ENCODE measurements at places on chromosomes 12 and 14.

DNA sequence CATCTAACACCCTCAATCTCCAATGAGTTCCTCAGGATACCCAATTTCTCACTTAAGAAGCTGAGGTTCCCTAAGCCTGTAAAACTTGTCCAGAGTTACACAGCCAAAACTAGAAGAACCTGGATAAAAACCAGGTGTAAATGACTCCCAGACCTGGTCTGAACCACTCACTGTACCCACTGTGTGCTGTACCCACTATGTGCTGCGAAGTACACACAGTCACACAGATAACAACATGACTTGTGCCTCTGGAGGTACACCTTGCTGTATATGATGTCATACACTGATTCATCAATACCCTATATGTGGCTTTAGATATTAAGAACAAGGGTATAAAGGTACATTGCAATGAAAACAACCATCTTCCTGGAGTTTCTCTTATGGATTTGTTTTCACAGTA, 66.1 kb downstream of the PPM1H start:
- DNase-seq: no peak

GRCh38 chr12:121762269-121762668, 31.2 kb downstream of the RHOF start:
- DNase-seq: no peak

DNA sequence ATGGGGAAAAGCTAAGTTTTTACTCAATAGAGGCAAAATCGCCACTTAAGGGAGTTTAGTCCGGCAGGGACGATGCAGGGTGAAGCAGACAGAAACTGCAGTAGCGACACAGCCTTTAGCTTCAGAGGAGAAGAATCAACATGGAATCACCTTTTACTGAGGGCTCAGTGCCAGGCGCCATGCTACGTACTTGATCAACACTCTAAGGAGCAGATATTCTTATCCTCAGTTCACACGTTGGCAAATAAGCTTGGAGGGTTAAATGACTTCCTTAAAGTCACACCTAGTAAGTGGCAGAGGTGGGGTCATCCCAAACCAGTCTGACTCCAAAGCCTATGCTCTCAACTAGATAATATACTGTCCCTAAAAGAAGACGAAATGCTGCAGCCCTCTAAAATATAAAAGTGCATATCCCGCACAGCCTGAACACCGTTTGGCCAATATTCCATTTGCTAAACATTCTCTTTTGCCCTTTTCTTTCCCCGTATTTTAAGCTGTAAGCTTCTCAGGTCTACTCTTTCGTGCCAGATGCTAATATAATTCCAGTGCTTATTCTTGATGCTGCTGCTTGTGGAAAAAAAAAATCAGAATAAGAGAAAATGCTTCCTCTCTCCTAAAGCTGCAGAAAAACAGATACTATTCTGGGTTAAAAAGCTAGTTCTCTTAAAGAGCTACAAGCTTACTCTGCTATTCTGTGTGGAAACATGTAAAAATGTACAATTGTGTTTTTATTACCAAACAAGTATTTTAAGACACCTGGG, 10.9 kb downstream of the CCDC92 start:
- no peak for DNase-seq

- no peak for DNase-seq
Observed at GRCh38 chr12:108699955-108700563, 31.3 kb downstream of the CORO1C start.

- no peak for DNase-seq
Observed at GRCh38 chr14:60845523-60845922, 111.0 kb downstream of the MNAT1 start.

DNA sequence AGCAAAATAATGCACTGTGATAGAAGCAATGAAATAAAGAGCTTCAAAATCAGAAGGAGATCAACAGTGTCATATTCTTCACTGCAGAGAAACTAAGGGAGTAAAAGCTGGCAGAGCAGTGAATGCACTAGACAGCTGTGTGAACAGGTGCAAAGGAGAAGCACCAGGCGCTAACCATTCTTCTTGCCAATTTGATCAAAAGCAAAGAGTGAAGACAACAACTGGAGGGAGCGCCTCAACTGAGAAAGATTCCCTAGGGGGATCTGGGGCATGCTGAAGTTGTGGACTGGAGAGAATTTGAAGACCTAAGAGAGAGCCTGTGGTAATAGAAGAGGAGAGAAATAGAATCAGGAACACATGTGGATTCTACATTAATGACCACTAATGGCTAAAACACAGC, 50.4 kb upstream of the OVCH1 start:
- DNase-seq: no peak

DNA sequence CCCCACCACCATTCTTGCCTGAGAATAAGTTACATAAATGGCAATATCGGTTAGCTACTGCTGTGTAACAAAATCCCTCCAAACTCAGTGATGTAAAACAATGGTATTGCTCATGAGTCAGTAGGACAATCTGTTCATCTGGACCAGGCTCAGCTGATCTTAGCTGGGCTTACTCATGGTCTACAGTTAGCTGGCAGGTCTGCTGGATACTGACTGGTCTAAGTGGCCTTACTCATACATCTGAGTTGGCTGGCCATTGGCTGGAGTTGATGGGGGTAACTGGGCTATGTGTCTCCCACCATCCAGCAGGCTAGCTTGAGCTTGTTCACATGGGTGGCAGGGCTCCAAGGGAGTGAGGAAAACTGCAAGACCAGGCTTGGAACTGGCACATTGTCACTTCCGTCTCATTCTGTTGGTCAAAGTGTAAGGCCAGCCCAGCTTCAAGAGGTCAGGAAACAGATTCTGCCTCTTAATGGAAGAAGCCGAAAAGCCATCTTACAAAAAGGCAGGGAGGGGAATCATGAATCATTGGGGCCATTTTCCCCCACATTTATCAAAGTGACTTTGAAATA, 56.7 kb upstream of the CHGA start:
- no peak for DNase-seq

- DNase-seq: no peak
Observed at GRCh38 chr12:52350786-52351185, 16.5 kb downstream of the KRT85 start.

GRCh38 chr14:65972346-65972870, 513.8 kb upstream of the CCDC196 start:
- DNase-seq: no peak

DNA sequence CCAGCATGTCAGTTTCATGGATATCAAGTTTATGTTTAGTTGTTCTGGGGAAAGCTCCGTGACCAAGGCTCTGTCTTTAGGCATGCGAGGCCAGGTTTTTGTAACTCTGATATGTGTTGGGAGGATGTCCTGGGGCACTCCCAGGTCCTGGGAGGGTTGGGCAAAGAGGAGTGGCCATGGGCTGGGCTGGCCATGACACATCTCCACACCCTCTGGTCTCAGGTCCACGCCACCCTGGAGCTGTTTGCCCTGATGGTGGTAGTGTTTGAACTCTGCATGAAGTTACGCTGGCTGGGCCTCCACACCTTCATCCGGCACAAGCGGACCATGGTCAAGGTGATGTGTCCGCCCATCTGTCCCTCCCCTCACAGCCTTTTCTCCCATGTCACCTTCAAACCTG, 46.4 kb downstream of the TPCN1 start:
- no peak for DNase-seq

- DNase-seq: no peak
Observed at GRCh38 chr12:76049575-76050251, 18.1 kb upstream of the PHLDA1 start.

DNA sequence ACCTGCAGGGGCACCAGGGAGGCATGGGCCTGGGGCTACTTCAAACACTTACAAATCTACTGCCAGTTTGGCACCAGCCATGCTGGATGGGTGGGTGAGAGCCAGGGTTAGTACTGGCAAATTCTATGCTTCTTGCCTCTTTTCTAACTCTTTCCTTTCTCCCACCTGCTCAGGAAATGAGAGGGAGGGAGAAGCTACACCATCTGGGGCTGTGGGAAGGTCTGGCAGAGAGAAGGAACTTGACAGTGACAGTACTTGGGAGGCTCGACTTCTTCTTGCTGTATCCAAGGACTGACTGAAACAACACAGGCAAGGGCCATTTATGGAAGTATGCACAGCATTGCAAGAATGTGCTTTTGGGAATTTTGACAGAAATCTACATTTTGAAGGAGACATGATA, 149.6 kb upstream of the DYRK2 start:
- no peak for DNase-seq

GRCh38 chr14:67668559-67668958, 5.9 kb downstream of the VTI1B start:
- DNase-seq: no peak

- no peak for DNase-seq
Observed at GRCh38 chr12:69949311-69950002, 124.4 kb downstream of the MYRFL start.

GRCh38 chr12:4269279-4269991, 4.1 kb upstream of the CCND2 start:
- peak; percentile 92 for DNase-seq

- no peak for DNase-seq
Observed at GRCh38 chr12:103517161-103517560, 21.4 kb upstream of the C12orf42 start.

- DNase-seq: peak; percentile 59
Observed at GRCh38 chr12:68482660-68483059, 128.0 kb upstream of the RAP1B start.

DNA sequence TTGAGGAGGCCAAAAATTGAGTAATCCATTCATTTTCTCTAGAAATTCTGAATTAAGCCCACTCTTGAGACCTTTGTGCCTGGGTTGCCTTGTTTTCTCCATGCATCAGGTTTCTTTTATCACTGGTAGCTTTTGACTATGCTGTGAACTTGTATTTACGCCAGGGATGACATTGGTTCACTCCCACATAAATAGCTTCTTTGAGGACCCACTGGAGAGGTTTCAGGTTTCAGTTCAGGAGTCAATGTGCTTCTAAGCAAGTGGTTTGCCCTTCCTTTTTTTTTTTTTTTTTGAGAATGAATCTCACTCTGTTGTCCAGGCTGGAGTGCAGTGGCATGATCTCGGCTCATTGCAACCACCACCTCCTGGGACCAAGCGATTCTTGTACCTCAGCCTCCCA, 10.2 kb upstream of the SLC17A8 start:
- no peak for DNase-seq

DNA sequence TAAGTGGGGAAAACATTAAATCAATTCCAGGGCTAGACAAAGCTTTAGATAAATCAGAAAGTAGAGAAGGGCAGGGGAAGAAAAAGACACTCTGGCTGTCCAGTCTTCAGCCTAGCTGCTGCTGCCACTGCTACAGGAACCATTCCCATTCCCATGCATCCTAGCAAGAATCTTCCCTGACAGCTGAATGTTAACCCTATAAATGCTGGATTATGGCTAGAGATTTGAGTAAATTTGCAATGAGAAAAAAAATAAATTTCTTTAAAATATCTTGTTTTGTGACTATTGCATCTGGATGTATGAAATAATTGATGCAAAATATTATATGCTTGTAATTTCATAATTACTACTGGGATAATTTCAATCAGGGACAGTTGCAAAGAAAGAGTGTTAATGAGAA, 15.0 kb upstream of the CDKN3 start:
- DNase-seq: no peak

Data from CD4-positive, alpha-beta T cell treated with Interleukin-15 for 1 hour (primary cell).